Activated naive CD8-positive, alpha-beta T cell treated with anti-CD3 and anti-CD28 coated beads, Interleukin-2, amount 50 U/mL, for 16 hours (primary cell): ENCODE measurements at places on chromosomes 4 and X.

DNA sequence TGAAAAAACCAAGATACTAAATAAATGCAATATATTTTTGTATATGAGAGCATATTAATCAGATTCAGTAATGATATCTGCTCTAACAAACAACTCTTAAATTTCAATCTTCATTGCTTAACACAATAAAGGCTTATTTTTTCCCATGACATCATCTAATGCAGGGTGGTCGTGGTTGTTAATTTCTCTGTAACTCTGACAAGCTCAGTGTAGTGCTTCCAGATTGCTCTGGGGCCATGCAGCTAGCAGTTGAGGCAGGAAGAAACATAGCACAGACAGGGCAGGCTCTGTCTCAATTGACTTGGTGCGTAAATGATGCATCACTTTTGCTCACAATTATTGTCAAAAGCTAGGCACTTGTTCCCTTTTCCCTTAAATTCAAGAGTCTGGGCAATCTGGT lies 869 bp upstream of the GRXCR1 start:
- DNase-seq, result no peak

- no peak for DNase-seq
Observed at GRCh38 chr4:87839592-87839946, 6.8 kb downstream of the MEPE start.

- DNase-seq, result no peak
Observed at GRCh38 chr4:123836851-123837595, 440.4 kb downstream of the SPRY1 start.

DNA sequence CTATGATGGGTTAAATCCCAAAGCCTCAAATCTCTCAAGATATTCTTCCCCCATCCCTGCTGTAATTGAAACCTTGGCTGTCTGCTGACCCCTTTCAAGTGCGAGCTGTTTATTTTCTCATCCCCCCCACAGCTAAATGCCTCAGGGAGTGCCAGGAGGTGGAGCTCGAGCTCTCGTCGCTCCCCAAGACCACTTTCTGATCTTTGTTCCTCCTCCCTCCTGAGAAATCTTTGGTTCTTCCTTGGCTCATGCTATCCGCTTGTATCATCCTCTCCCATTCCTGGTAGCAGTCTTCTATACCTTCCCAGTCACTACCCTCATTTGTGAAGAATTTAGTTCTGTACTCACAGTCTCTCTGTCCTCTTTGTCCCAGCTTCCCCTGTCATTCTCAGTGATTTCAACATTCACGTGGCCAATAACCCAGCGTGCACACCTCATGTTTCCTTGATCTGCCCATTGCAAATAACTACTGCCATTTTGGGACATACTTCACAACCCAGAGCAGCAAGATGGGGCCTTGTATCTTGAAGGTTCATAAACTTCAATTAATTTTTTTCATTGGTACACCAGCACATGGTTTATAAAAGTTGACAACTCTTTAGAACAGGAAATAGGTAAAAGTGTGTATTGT lies 9.2 kb upstream of the SLC25A43 start:
- no peak for DNase-seq

GRCh38 chr4:126267689-126268088 lies 952.9 kb downstream of the FAT4 start:
- DNase-seq, result no peak

- no peak for DNase-seq
Observed at GRCh38 chrX:135484641-135485289, 35.7 kb upstream of the INTS6L start.

- DNase-seq, result peak; percentile 30
Observed at GRCh38 chr4:101346351-101347266, 717 bp downstream of the PPP3CA start.

- no peak for DNase-seq
Observed at GRCh38 chrX:135740681-135741149, 27.3 kb downstream of the CT45A1 start.

GRCh38 chrX:104662694-104663093 lies 96.7 kb downstream of the IL1RAPL2 start:
- no peak for DNase-seq

- DNase-seq, result no peak
Observed at GRCh38 chrX:143437439-143437838, 79.8 kb downstream of the SPANXN3 start.

- no peak for DNase-seq
Observed at GRCh38 chrX:129641469-129641868, 13.3 kb downstream of the APLN start.

- DNase-seq, result no peak
Observed at GRCh38 chr4:100289530-100289888, 99.2 kb upstream of the DDIT4L start.

GRCh38 chrX:154441984-154442707 lies 1.8 kb upstream of the FAM50A start:
- no peak for DNase-seq

DNA sequence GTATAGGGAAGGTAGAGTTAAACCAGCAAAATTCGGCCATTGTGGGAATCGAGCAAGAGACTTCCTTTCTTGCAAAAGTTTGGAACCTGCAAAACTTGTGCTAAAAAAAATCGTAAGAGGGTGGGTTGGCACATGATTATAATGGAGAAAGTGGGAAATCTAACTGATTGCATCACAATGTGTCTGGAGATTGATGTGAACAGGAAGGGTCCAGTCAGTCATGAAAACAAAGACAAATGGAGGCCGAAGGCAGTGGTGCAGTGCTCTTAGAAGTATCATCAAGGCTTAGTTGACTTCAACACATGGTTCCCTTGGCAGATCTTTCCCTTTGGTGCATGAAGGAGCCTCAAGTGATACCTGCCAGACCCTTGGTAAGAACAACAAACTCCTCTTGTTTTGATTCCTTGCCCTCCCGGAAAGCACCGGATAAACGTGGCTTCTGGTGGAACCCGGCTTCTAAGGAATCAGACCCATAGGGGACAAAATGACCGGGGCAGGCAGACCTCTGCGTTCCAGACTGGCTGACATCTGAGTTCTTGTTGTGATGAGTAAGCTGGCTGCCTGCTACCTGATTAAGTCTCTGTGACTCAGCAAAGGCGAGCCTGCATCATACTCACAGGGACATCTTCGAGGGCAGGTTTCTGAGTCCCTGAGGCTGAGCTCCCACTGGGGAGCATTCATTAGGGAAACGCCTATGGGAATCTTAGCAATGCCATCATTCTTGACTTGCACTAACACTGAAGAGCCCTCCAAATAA lies 87.7 kb upstream of the MAP3K15 start:
- no peak for DNase-seq

DNA sequence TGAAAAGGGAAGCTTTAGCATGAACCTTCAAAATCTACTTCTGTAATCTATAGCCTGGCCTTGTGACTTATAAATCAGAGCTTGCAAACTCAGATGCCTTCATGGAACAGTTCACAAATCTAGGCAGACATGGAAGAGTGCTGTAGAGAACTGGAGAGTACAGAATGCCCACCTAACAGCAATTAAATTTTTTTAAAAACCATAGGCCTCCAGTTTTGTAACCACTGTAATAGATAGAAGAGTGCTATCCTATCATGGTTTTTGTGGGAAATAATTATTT lies 10.4 kb downstream of the MTMR1 start:
- DNase-seq, result no peak

GRCh38 chr4:179398414-179398813 lies 1956.2 kb upstream of the AGA start:
- DNase-seq, result no peak

DNA sequence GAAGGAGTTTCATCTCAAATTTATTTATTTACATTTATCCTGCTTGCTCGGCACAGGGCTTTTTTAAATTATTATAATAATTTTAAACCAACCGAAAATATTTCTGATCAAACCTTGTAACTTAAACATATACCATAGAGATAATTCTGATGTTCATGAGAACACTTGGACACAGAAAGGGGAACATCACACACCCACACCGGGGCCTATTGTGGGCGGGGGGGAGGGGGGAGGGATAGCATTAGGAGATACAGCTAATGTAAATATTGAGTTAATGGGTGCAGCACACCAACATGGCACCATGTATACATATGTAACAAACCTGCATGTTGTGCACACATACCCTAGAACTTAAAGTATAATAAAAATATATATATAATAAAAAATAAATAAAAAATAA lies 2.9 kb downstream of the ANXA5 start:
- DNase-seq, result no peak

GRCh38 chr4:176034499-176034898 lies 31.1 kb upstream of the WDR17 start:
- no peak for DNase-seq

- DNase-seq, result no peak
Observed at GRCh38 chr4:87835743-87836142, 3.0 kb downstream of the MEPE start.

- DNase-seq, result no peak
Observed at GRCh38 chr4:124804584-124804983, 92.1 kb upstream of the ANKRD50 start.

- no peak for DNase-seq
Observed at GRCh38 chr4:119735165-119735651, 106.6 kb upstream of the PDE5A start.

GRCh38 chr4:166501941-166502382 lies 628.9 kb downstream of the TLL1 start:
- DNase-seq, result no peak

GRCh38 chr4:150862829-150863228 lies 152.3 kb downstream of the LRBA start:
- no peak for DNase-seq

GRCh38 chrX:118373538-118373937 lies 27.6 kb downstream of the WDR44 start:
- DNase-seq, result no peak

DNA sequence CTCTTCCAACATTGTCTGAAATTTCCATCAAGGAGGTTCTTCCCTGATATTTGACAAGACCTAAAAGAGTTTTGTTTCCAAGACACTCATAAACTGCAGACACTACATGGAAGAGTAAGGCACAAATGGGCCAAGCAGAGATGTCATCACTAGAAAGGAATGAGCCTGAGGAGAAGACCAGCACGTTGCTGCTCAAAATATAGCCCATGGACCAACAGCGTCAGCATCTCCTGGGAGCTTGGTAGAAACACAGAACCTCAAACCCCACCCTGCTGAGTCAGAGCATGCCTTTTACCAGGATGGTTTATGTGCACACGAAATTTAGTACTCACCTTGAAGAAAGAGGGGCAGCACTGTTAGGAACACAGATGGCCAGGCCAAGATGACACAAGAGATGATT lies 128.7 kb upstream of the MID1 start:
- no peak for DNase-seq
